ENCODE measurements at places on chromosomes 12 and 14. TPM values are rescaled to one million over a fixed set of nuclear protein-coding genes. Genes with fewer than 3 reads are reported as not detected.

GRCh38 chr14:32702562-32702961, 236.1 kb upstream of the NPAS3 start:
- DNase-seq: no peak

DNA sequence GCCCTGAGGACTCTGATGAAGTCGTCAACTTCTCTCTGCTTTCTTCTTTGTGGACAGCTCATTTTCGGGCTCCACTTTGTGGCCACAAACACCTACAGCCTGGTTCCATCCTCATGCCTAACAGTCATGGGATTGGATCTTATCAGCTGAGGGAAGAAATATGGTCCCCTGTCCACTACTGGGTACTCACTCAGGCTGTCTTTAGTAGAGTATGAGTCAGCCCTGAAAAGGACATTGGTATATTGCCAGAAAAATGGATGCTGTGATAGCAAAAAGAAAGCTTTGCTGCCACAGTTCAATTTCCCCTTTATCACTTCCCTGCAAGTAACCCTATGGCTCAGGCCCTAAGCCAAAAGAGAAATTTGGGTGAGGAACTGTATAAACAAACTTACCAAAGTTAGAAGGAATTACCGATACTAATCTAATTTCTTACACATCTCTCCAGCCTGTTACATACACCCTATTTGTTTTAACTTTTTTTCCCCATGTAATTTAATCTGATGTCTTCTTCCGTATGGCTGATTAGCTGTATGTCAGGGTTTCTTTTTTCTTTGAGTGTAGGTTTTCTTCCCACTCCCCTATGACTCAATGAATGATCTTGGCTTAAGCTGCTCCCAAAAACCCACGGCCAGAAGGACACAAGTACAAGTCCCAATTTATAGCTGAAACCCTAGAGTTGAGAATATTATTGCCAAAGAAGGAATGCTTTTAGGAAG, 29.1 kb downstream of the MTHFD1 start:
- DNase-seq: no peak

- DNase-seq: no peak
These were observed 16.7 kb downstream of the GRIP1 start for GRCh38 chr12:66662179-66662578.

DNA sequence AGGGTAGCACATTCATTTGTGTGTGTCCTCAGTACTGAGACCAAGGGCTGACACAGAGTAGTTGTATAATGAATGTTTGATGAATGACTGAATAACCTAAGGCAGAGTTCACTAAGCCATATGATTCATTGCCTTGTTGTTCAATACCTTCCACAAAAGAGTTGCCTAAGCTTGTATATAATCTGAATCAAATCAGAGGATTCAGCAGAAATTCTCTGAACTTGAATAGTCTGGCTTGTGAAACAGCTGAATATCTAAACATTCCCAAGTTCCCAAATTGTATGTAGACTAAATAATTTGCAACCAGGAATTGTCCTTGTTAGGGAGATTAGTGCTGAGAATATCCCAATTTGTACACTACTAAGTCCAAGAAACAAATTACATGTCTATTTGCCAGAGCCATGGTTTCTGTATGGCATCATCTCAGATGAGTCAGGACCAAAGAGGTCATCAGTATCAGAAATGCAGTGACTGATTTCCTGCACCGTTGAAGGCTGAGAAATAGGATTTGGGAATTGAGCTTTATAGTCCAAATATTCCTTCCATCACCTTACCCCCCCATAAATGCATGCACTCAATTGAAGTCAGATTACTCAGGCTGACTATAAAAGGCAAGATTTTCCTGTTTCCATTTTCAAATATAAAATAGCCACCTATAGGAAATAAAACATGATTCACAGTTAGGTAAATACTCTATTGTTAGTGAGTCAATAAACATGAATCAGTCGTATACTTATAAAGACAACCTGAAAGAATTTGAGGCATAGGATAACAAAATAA, 168.7 kb downstream of the PHLDA1 start:
- peak; percentile 85 for DNase-seq

- peak; percentile 24 for DNase-seq
These were observed 513 bp downstream of the CCNK start for GRCh38 chr14:99481745-99482099.

DNA sequence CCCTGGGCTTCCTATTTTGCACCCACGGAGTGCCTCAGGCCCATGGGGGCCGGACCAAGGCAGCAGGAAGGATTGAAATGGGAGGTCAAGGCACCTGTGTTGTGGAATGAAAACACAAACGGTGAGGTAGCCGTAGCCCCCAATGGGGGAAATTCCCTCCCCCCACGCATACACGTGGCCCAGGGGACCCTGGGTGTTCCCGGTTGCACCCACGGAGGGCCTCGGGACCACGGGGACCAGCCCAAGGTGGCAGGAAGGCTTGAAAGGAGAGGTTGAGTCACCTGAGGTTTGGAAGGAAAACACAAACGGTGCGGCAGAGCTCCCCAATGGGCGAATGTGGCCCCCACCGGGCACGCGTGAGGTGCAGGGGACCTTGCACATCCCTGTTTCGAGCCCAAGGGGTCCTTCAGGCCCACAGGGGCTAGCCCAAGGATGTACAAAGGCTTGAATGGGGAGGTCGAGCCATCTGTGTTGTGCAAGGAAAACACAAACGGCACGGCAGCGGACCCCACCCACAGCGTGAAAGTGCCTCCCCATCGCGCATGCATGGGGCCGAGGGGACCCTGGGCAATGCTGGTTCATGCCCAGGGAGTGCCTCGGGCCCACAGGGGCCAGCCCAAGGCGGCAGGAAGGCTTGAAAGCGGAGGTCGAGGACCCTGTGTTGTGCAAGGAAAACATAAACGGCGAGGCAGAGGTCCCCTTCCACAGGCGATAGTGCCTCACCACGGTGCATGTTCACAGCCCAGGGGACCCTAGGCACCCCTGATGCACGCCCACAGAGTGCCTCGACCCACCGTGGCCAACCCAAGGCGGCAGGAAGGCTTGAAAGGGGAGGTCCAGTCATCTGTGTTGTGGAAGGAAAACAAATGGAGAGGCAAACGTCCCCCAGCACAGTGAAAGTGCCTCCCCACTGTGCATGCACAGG, 376.7 kb downstream of the ALG10 start:
- DNase-seq: no peak

GRCh38 chr14:99687284-99688209, 3.4 kb downstream of the CYP46A1 start:
- DNase-seq: peak; percentile 36

GRCh38 chr14:105015242-105015641, 5.6 kb downstream of the CDCA4 start:
- no peak for DNase-seq

GRCh38 chr12:89414851-89415250, 62.5 kb upstream of the DUSP6 start:
- DNase-seq: peak; percentile 23

GRCh38 chr12:27013611-27014084, 536 bp downstream of the TM7SF3 start:
- DNase-seq: peak; percentile 42

DNA sequence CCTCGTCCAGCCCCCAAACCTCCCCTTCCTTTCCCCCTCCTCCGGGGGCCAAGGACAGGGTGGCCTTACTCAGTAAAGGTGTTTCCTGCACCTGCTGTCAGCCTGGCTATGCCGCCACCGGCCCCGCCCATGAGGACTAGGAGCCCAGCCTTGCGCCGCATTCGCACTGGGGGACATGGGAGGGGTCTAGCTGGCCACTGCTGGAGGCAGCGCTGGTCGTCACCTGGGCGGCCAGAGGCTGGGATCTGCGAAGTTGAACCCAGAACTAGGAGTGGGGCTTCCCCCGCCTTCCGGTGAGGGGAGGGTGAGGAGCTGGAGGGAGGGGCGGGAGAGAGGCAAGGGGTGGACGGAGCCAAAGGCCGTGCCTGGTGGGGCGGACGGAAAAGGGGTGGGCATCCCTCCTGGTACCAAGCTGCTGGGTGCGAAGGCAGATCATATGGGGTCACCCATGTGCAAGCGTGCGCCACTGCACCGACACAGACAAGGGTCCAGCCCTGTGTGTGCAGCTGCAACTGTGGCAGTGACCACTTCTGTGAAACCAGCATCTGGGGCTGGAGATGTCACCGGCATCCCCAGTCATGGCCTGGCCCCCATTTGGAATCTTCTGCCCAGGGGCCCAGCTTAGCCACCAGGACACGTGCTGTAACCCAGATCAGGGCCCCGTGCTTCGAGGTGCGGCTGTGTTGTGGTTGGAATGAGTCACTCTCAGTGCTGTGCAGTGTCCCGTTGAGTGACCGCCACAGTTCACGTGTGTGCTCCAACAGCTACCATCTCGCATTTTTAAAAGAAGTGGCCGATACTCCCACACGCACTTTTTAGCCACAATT, 8.5 kb downstream of the AMN start:
- DNase-seq: peak; percentile 65

DNA sequence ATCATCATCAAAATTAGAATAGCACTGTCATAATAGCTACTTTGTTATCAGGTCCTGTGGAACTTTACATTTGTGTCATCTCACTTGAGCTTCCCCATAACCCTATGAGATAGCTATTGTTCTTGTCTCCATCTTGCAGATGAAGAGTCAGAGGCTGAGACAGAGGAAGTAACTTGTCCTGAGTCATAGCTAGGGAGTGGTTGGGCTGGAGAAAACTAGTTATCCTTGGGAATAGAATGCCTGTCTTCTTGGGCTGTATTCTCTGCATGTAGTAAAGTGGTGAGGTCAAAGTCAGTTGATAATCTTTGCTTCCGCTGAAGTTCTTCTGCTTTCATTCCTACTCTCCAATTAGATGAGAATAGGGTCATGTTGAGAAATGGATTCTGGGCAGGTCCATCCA, 117.0 kb downstream of the SMOC1 start:
- DNase-seq: peak; percentile 88

- DNase-seq: no peak
These were observed 269.1 kb upstream of the SFSWAP start for GRCh38 chr12:131441638-131442336.

DNA sequence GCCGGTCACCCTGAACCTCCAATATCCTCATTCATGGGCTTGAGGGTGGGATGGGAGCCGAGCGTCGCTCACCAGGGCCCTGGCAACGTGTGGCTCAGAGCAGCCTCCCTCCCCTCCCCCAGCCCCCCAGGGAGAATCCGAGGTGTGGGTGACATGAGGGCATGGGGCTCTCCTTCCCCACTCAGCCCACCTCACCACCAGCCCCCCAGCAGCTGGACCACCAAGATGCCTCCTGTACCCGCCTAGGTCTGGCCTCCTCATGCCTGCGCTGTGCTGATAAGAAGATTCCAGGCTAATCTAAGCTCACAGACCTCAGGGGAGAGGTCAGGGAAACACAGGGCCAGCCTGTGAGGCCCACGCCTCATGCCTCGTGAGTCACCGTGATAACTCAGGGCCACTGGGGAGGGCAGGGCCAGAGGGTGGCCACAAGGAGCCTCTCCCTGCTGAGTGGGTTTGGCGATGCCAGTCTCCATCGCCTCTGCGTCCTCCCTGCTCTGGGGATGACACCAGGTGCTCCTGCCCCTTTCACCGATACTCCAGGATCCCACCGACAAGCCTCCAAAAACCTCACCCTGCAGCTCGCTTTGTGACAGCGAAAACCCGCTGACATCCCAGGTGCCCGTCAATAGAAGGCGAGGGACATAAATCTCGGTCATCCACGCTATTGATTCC, 56.9 kb downstream of the TESC start:
- no peak for DNase-seq

GRCh38 chr14:72715850-72716228, 178.1 kb downstream of the DPF3 start:
- DNase-seq: no peak

DNA sequence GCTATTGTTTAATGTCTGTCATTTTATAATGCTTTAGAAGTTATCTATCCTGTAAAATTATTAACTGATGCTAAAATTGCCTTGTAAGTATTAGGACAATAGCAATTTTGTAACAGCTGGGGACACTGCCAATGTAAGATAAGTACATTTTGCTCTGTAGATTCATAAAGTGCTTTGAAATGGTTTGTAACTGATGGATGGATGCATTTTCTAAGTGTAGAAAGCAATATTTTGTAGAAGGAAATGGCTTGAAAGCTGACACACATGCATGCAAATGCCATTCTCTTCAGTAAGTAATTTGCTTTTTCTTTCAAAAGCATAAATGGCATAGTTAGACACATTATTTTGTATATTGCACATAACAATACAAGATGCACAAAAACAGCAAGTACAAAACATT, 129.8 kb downstream of the FOXG1 start:
- DNase-seq: no peak

- DNase-seq: no peak
These were observed 11.8 kb upstream of the RCOR1 start for GRCh38 chr14:102580550-102581110.

DNA sequence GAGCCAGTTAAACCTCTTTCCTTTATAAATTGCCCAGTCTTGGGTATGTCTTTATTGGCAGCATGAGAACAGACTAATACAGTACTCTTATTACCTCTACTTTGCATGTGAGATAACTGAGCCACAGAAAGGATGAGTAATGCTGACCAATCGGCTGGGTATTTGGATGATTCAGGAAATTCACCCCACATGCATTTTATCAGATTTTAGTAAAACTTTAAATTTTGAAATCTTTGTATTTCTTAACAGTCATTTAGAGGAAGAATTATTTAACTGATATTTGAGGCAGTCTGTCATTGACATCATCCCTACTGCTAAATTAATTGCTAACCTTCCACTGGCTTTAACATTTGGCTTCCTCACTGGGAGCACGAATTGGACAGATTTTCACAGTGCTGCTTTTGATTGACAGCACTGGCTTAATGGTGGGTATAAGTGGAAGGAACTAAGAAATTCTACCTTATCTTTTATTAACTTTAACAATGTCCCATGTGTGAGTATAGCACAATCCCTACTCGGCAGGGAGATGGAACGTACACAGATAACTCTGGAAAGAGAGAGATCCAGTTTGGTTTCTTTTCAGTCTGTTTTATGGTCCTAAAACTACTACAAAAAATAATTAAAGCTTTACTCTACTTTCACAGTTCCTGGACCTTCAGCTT, 261.0 kb downstream of the DACT1 start:
- DNase-seq: peak; percentile 63

- DNase-seq: peak; percentile 30
These were observed 44.1 kb downstream of the PITPNM2 start for GRCh38 chr12:123106640-123107359.

- no peak for DNase-seq
These were observed 248.9 kb upstream of the TMEM132C start for GRCh38 chr12:128018067-128018466.

TPPP2 gene
- not detected for total RNA-seq

TOMM20L gene
- total RNA-seq: not detected

TRPV4 gene
- total RNA-seq: 0.09 TPM

TTC7B gene
- total RNA-seq: 52.8 TPM

INHBC gene
- not detected for total RNA-seq

ITGB7 gene
- 1.0 TPM for total RNA-seq

ADGRD1 gene
- total RNA-seq: 0.68 TPM

RNASE1 gene
- total RNA-seq: not detected

DPPA3 gene
- not detected for total RNA-seq
